Activated T-helper 1 cell treated with Interleukin-2 at 50 U/mL for 16 hours (primary cell): ENCODE measurements at places on chromosomes 3 and 15.

DNA sequence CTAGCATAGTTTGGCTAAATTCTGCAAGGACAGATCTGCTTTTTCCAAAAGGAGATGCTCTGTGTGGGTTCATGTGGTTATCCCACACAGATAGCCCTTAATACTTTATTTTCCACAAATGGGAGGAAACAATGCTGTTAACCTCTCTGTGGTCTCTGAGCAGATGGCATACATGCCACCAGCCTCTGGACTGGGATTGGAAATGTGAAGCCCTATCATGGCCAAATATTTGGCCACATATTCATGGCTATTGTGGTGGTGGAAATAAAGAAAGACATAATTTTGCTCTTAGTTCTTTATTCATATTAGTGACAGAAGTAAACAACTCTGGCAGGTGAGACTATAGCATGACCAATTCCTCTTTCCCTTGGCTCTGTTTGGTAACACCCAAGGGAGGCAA, 726.2 kb downstream of the ROBO1 start:
- no peak for DNase-seq

GRCh38 chr15:68618394-68618793, 39.6 kb downstream of the CORO2B start:
- no peak for DNase-seq

DNA sequence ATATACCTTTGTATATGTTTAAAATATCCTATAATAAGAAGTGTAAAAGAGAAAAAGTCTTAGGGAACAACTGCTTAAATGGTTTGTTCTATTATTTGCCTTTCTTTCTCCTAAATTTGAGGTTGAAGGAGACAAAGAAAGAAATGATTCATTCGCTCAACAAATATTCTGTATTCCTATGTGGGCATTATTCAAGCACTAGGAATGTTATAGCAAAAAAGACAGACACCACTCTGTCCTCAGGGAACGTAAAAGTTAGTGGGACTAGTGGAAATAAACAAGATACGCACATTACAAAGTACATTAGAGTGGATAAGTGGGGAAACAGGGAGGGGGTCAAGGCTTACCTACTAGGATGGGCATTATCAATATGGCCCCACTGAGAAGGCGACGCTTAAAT, 332.2 kb downstream of the LPP start:
- no peak for DNase-seq

GRCh38 chr3:134892326-134892725, 97.3 kb downstream of the EPHB1 start:
- no peak for DNase-seq

DNA sequence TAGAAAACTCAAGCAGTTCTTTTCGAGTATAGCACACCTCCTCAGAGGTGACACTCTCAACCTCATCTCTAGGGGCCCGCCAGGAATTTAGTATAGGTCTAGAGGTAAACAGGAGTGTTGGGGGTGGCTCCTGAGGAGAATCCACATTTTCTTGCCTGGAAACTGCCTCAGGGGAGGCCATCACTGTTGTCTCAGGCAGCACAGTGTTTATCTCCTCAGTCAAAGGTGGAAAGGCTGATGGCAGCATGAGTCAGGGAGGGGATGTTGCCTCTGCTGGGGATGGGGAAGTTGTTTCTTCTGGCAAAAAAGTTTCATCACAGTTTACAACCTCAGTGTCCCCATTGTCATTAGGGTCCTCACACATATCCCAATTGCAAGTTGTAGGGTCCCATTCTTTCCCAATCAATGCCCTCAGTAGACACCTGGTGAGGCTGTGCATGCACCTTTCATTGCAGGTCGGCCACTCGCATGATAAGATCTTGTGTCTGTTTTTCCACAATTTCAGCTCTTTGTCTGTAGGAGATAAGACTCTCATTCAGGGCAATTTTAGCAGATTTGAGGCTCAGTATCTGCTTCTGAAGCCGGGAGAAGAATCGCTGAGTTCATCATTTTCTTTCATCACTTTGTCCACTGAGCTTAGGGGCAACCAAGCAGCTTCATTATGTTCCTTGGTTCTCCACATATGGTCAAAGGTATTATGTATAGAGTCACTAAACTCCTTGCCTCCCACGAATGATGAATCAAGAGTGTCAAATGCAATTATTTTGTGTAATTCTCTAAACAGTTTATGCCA, 25.8 kb downstream of the NAALADL2 start:
- no peak for DNase-seq

GRCh38 chr3:149122721-149123578, 6.5 kb upstream of the HPS3 start:
- DNase-seq: no peak

DNA sequence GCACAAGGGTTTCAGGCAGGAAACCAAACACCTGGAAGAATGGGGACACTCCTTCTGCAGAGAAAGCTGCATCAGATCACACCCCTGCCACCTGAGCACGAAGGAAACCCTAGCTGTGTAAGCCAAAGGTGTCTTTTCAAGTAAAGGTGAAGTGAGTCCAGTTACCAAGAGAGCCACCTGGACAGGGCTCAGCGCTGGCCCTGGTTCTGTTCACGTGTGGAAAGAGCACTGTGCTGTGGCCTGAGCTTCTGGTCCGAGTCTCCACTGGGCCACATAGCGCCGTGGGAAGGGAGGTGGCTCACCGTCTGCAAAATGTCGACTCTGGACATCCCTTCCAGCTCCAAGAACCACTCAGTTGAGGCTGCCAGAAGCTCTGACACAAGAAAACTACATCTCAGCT, 151.1 kb downstream of the ADAMTS17 start:
- DNase-seq: no peak

GRCh38 chr3:46289551-46289950, 47.3 kb downstream of the CCR3 start:
- no peak for DNase-seq

- no peak for DNase-seq
These were observed 38.8 kb downstream of the SLC12A1 start for GRCh38 chr15:48244921-48245320.

DNA sequence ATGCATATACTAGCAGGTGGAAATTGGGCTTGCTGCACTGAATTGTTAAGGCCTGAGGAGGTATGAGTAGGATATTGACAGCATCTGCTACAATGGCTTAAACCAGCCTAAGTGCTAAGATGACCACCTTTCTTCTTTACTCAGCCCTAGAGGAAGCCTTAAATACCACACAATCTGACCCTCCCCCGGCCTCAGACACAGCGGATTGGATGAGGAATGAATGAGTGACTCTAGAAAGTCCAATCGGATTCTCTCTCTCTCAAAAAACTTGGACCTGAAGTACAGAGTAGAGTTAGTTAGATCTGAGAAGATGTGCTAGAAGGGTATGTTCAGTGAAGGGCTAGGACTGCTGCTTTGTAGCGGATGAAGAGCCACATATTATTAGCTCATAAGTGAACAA, 39.9 kb upstream of the C3orf49 start:
- no peak for DNase-seq

- no peak for DNase-seq
These were observed 71.7 kb upstream of the AGTR1 start for GRCh38 chr3:148625991-148626390.

DNA sequence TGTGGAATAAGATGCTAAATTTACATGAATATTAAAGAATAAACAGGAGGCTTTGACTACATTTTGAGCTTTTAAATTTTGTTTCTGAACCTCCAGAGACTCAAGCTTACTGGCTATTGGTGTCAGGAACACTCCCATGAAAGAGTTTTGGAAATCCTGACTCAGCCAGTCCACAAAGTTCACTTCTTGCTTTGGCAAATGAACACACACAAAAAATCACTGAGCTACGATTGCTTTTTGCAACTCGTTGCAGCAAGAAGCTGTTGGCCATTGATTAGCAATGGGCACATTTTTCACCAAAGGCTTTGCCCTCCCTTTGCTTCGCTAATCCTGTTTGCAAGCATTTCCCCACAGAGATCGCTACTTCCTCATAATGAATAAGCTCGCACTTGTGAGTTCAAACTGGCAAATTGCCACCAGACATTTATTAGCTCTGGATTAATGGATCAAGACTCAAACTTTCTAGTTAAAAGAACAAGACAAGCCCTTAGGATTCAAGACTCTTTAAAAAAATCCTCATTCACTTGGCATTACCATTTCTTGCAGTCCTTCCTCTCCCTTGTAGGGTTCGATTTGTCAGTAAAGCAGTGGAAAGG, 343.2 kb upstream of the ONECUT1 start:
- no peak for DNase-seq

DNA sequence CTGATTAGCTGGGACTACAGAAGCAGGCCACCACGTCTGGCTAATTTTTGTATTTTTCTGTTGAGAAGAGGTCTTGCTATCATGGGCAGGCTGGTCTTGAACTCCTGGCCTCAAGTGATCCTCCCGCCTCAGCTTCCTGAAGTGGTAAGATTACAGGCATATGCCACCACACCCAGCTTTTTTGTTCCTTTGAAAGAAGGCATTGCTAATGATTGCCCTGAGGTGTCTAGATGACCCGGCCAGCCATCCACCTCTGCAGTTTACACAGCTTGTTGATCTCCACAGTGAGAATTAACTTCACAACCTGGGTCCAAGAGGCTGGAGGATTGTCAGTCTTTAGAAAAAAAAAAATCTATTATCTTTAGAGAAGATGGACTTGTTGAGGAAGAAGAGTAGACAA, 58.7 kb downstream of the SMAD3 start:
- DNase-seq: no peak

DNA sequence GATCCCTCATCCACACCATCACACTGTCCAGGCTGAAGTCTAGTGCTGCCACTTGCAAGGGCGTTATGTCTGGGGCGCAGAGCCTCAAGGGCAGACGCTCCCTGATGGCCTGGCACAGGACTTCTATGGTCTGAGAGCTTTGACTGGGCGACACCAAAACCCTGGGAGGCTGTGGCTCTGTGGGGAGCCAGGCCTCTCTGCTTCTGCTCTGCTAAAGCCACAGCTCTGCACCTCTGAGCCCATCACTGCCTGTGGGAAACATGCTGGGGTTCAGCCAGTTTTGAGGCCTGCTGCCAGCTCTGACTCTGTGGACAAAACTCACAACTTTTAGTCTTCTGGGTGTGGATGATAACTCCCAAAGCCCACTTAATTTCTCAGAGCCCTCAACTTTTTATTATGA, 6.3 kb upstream of the LCTL start:
- DNase-seq: no peak

GRCh38 chr3:188150982-188151381, 3.0 kb upstream of the LPP start:
- no peak for DNase-seq

GRCh38 chr3:114565216-114565615, 271.4 kb downstream of the TIGIT start:
- no peak for DNase-seq

DNA sequence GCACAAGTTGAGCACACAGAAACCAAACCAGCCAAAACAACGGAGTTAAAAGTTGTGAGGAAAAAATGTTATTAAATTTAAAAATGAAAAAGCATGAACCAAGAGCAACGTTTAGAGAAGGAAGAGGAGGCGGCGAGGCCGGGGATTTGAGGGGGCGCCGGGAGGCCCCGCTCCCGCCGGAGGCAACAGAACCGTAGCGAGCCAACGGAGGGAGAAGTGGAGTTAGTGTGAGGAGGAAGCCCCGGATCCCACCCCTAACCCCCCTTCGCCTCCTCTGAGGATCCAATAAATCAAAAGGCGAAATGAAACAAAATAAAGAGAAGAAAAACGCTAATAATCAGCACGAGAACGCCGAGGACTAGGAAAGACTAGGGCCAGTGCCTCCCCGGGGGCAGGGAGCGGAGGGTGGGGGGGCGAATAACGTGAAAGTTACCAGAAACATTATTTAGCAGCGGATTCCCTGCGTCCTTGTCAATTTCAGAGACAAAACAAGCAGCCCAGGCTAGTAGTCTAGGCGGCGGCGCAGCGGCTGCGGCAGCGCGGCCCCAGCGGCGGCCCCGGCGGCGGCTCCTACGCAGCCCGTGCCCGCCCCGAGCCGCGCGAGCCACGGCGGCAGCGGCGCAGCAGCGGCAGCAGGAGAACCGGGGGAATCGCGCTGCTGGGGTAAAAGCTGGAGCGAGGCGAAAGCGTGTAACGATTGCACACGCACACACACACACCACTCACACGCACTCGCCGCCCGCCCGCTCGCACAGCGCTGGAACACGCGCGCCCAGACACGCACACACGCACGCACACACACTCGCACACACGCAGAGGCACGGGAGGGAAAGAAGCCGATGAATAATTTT, 1.7 kb downstream of the MEIS2 start:
- DNase-seq: no peak

GRCh38 chr3:42996633-42997075, 17.5 kb downstream of the GASK1A start:
- no peak for DNase-seq

- DNase-seq: no peak
These were observed 79.5 kb downstream of the CD200R1L start for GRCh38 chr3:112767177-112767576.

DNA sequence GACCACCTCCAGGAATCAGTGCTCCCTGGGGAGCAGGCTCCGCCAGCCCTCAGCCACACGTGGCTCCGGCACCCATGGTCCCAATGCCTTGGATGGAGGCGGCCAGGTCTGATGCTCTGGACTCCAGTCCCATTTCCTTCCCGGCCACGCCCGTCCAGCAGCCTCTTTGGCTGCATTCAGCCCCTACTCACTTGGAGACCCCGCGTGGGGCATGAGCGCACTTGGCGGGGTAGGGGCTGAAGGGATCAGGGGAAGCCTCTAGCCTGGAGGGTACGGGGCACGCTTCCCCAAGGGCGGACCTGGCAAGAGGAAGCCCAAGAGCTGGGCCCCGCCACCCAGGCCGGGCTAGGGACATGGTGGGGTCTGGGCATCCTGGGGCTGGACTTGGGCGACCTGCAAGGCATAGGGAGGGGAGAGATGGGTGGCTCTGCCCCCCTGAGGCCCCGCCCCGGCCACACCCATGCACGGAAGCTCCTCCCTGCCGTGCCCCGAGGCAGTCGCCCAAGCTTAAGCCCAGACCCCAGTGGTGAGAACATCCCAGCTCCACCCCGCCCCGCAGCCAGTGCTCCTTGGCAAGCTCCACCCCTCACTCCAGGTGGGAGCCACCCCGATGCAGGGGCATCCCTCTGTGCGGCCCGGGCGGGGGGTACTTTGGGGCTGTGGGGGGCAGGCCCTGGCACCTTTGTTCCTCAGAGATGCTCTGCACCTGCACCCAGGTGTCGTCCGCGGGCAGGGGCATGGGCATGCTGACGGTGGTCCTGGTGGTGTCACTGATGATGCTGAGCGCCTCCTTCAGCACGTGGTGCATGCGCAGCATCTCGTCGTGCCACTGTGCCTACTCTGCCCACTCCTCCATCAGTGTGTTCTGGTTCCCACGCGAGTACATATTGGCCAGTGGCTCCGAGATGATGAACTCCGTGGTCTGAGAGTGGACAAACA, 163.5 kb downstream of the GOLGA6L4 start:
- DNase-seq: no peak

DNA sequence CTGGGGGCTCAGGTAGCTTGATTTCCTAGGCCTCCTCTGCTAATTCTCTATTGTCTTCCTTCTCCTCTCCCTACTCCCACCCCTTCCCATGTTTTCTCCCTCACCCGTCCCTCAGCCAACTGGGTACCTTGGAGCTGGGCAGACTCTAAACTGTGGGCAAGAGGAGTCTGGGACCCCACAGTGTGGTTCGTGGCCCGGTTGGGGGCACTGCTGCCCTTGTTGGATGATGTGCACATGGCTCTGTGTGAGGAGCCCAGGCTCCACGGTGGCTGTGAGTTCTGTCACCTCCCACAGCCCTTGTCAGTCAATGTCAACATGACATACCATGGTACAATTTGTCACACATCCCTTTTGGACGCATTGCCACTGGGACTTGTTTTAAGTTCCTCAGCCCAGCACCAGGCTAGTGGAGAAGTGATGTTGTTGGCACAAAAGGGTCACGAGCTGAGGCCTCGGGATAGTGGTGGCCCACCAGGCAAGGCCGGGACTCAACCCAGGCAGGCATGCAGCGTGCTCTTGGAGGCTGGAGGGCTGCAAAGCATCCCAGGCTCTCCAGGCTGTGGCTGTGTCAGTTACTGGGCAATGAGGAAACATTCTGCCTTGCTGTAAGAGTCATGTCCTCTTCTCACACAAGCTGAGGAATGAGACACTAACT, 142.3 kb downstream of the TLE3 start:
- DNase-seq: no peak
